ENCODE measurements at places on chromosomes 2 and 18.

DNA sequence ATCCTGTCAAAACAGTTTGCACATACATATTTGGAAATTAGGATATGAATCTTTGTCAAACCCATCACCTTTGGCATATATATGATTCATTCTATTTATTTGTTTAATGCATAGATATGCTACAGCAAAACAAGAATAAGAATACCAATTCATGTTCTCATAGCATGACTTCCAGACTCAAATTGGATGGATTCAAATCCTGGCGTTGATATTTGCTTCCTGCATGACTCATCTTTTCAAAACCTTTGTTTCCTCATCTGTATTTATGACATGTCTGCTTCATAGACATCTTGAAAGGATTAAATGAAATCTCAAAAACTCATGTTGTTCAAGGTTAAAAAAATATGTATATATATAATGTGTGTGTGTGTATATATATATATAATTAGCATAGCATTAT lies 261.3 kb downstream of the MBD5 start:
- H3K27me3 ChIP-seq = no peaks in the 10 kb centered on the region
- no peak for DNase-seq
- H3K27ac ChIP-seq = no peak overlapping the region
- H3K36me3 ChIP-seq = peaks cover 10% of the 10 kb centered on the region
- no peak overlapping the region for H3K4me3 ChIP-seq
- H3K4me1 ChIP-seq = no peaks in the 10 kb centered on the region

DNA sequence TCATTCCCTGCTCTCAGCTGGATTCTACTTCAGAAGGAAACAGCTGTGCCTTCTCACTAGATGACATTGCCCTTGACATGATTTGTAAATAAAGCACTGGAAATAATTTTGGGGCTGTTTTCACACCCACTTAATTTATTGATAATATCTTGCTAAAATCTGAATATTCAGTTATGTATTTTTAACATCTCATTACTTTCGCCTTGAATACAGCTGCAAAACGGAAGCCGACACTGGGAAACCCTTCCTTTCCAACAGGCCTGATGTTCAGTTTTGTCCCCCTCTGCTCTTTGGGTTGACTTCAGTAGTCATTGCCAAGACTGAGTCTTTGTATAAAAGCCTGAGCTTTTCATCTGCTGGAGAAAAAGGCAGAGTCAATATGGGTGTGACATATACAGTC lies 82.7 kb downstream of the DOCK10 start:
- peaks cover 2% of the 10 kb centered on the region for H3K27me3 ChIP-seq
- no peaks in the 10 kb centered on the region for H3K36me3 ChIP-seq
- DNase-seq = no peak
- peaks cover 87% of the 10 kb centered on the region for H3K4me1 ChIP-seq
- H3K4me3 ChIP-seq = peak overlapping the region; percentile 7
- peak overlapping the region; percentile 41 for H3K27ac ChIP-seq

GRCh38 chr2:181457741-181458425 lies 697 bp downstream of the ITGA4 start:
- peak; percentile 48 for DNase-seq
- H3K4me3 ChIP-seq = peak overlapping the region; percentile 95
- H3K4me1 ChIP-seq = peaks cover 78% of the 10 kb centered on the region

- no peak overlapping the region for H3K27ac ChIP-seq
- DNase-seq = no peak
- H3K4me3 ChIP-seq = no peak overlapping the region
- H3K4me1 ChIP-seq = no peaks in the 10 kb centered on the region
- peaks cover 6% of the 10 kb centered on the region for H3K27me3 ChIP-seq
Measured at GRCh38 chr18:75545189-75545588, 117.7 kb upstream of the SMIM21 start.

GRCh38 chr2:127683056-127683455 lies 7.7 kb upstream of the LIMS2 start:
- H3K4me1 ChIP-seq = no peaks in the 10 kb centered on the region
- H3K36me3 ChIP-seq = no peaks in the 10 kb centered on the region
- H3K27me3 ChIP-seq = peaks cover 13% of the 10 kb centered on the region
- H3K27ac ChIP-seq = no peak overlapping the region
- DNase-seq = no peak

GRCh38 chr18:63336366-63337099 lies 17.0 kb upstream of the BCL2 start:
- no peak overlapping the region for H3K27ac ChIP-seq
- peaks cover 13% of the 10 kb centered on the region for H3K36me3 ChIP-seq
- H3K4me1 ChIP-seq = no peaks in the 10 kb centered on the region

GRCh38 chr18:48306838-48307237 lies 102.3 kb downstream of the ZBTB7C start:
- H3K27me3 ChIP-seq = peaks cover 2% of the 10 kb centered on the region
- H3K36me3 ChIP-seq = no peaks in the 10 kb centered on the region
- no peak for DNase-seq
- no peak overlapping the region for H3K27ac ChIP-seq

- DNase-seq = no peak
- H3K27me3 ChIP-seq = peaks cover 2% of the 10 kb centered on the region
- H3K27ac ChIP-seq = no peak overlapping the region
Measured at GRCh38 chr18:22320771-22321170, 96.9 kb downstream of the CTAGE1 start.

GRCh38 chr2:12303181-12304030 lies 413.3 kb upstream of the TRIB2 start:
- H3K4me1 ChIP-seq = peaks cover 22% of the 10 kb centered on the region
- no peaks in the 10 kb centered on the region for H3K36me3 ChIP-seq
- peak; percentile 19 for DNase-seq

GRCh38 chr2:152846697-152847470 lies 128.5 kb downstream of the ARL6IP6 start:
- peaks cover 4% of the 10 kb centered on the region for H3K27me3 ChIP-seq
- no peak for DNase-seq
- H3K36me3 ChIP-seq = no peaks in the 10 kb centered on the region
- H3K4me3 ChIP-seq = no peak overlapping the region
- no peak overlapping the region for H3K27ac ChIP-seq

DNA sequence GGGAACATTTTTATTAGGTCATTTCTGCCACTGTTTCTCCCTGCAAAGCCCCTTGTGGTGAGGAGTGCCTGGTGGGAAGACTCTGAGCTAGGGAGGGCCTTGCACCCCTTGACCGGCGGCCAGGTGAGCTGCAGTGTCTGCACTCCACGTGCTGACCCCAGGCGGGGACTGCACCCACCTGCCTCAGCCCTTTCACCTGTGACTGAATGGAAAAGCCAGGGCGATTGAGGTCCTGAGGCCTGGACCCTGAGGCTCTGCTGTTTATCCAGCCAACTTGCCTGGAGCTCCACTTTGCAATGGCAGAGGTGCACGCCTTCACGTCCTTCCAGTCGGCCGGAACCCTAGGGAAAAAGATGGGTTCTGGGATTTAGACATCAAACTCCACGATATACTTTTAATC lies 53.1 kb downstream of the TMEM18 start:
- no peak overlapping the region for H3K27ac ChIP-seq
- no peaks in the 10 kb centered on the region for H3K36me3 ChIP-seq
- H3K4me3 ChIP-seq = no peak overlapping the region
- peaks cover 4% of the 10 kb centered on the region for H3K27me3 ChIP-seq
- DNase-seq = no peak

- no peak overlapping the region for H3K27ac ChIP-seq
- no peak overlapping the region for H3K4me3 ChIP-seq
- peaks cover 4% of the 10 kb centered on the region for H3K4me1 ChIP-seq
- H3K36me3 ChIP-seq = no peaks in the 10 kb centered on the region
Measured at GRCh38 chr2:202038471-202039277, 5.0 kb downstream of the FZD7 start.

DNA sequence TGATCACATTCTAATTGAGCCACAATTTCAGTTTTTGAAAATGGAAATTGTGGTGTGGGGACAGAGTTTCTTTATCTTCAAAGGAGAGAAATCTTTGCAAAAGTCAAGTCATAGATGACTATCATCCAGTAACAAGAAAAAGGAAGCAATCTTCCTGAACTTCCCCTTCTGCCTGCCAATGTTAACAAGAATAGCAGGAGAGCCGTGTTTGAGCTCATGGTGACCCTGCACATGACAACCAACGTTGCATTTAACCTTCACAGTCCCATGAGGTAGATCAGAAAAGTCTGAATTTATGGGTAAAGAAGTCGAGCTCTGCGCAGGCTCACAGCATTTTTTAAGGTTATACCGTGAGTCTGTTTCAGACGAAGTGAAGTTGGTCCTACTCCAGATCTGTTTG lies 454.9 kb downstream of the LPIN1 start:
- peaks cover 10% of the 10 kb centered on the region for H3K27me3 ChIP-seq
- H3K27ac ChIP-seq = no peak overlapping the region
- DNase-seq = no peak
- no peak overlapping the region for H3K4me3 ChIP-seq

GRCh38 chr18:3604235-3604497 lies 154.2 kb downstream of the TGIF1 start:
- peaks cover 6% of the 10 kb centered on the region for H3K4me1 ChIP-seq
- H3K27me3 ChIP-seq = no peaks in the 10 kb centered on the region
- H3K36me3 ChIP-seq = no peaks in the 10 kb centered on the region
- no peak overlapping the region for H3K27ac ChIP-seq
- no peak for DNase-seq

- peak overlapping the region; percentile 73 for H3K4me3 ChIP-seq
- peaks cover 2% of the 10 kb centered on the region for H3K36me3 ChIP-seq
- peak overlapping the region; percentile 48 for H3K27ac ChIP-seq
- peaks cover 4% of the 10 kb centered on the region for H3K4me1 ChIP-seq
Measured at GRCh38 chr2:7057865-7058400, 140.7 kb downstream of the RNF144A start.

- no peaks in the 10 kb centered on the region for H3K4me1 ChIP-seq
- no peak overlapping the region for H3K4me3 ChIP-seq
- H3K36me3 ChIP-seq = no peaks in the 10 kb centered on the region
- no peak overlapping the region for H3K27ac ChIP-seq
Measured at GRCh38 chr2:87403893-87404175, 344.1 kb upstream of the PLGLB2 start.

- no peak overlapping the region for H3K27ac ChIP-seq
- H3K27me3 ChIP-seq = no peaks in the 10 kb centered on the region
- DNase-seq = no peak
- H3K36me3 ChIP-seq = no peaks in the 10 kb centered on the region
Measured at GRCh38 chr2:169090133-169090820, 20.9 kb downstream of the DHRS9 start.

DNA sequence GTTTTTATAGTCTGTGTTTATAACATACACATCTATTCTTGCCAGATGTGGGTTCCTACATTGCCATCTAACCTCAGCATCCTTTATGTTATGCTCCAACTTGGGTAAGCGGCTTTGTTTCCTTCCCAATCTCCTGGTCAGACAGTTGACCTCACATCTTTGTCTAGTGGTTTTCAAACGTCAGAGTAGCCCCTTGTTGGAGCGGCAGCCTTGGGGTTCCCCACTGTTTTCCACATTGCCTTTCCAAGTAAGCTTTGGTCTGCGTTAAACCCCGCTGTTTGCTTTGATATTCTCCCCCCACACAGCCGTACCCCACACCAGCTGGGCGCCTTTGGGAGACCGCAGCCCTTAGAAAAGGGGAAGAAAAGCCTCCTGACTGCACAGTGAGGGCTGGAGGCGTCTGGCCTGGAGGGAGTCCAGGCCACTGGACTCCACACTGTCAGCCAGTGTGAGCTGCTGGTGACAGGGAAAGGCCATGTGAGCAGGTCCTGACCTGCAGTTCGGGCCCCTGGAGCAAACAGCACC lies 83.3 kb downstream of the MALT1 start:
- no peak overlapping the region for H3K4me3 ChIP-seq
- H3K27me3 ChIP-seq = peaks cover 2% of the 10 kb centered on the region
- peaks cover 16% of the 10 kb centered on the region for H3K36me3 ChIP-seq
- DNase-seq = no peak

DNA sequence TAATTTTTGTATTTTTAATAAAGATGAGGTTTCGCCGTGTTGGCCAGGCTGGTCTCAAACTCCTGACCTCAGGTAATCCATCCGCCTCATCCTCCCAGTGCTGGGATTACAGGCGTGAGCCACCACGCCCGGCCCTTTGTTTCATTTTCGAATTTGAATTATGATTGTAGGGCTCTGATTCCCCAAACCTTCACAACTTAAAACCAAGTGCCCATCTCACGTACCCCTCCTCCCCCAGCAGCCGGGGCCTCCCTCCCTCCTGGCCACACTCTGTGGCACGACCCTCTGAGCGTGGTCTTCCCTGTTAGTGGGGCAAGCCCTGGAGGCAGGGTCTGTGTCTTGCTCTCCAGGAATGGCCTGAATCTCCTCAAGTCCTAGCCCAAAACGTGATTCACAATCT lies 166.5 kb downstream of the ASB1 start:
- peaks cover 33% of the 10 kb centered on the region for H3K4me1 ChIP-seq
- no peaks in the 10 kb centered on the region for H3K36me3 ChIP-seq
- H3K27me3 ChIP-seq = peaks cover 5% of the 10 kb centered on the region
- no peak for DNase-seq

Data from immature natural killer cell (primary cell).